ENCODE measurements at places on chromosomes 5 and 9. TPM values are rescaled to one million over a fixed set of nuclear protein-coding genes. Genes with fewer than 3 reads are reported as not detected.

LRRC19 gene
- total RNA-seq: not detected

F12 gene
- 7.1 TPM for total RNA-seq

CENPP gene
- 19.3 TPM for total RNA-seq

LECT2 gene
- not detected for total RNA-seq

GARIN3 gene
- total RNA-seq: not detected

ADCY2 gene
- 0.27 TPM for total RNA-seq

OR1N2 gene
- not detected for total RNA-seq

PPP3R2 gene
- total RNA-seq: not detected

C9orf153 gene
- 0.18 TPM for total RNA-seq

SLC1A3 gene
- total RNA-seq: 3.4 TPM

SELENOP gene
- 0.95 TPM for total RNA-seq

OCLN gene
- 26.6 TPM for total RNA-seq

Data from GM12878 (cell line).